ENCODE measurements at places on chromosomes 12 and 14.
A peak's percentile ranks its signal among the peaks of the same experiment; 100 is the strongest.

- no peak for DNase-seq
Observed at GRCh38 chr12:125184213-125184967, 119.2 kb downstream of the AACS start.

GRCh38 chr14:100375266-100375962 lies 52.3 kb downstream of the SLC25A47 start:
- peak; percentile 91 for DNase-seq

DNA sequence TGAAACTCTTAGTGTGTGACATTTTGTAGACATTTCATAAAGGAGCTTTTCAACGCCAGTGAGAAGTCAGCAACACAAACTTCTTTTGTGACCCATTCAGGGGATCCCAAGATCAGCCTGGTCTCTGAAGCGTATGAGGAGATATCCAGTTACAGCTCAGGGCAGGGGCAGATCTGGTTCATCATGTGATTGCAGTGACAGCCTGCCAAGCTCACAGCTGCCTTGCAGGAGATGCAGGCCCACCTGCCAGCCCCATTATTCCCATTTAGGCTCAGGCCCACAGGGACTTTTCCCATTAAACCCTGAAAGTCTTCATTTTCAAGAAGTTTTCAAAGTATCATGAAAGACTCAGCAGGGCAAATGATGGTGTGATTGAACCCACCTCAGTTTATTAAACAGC lies 38.3 kb downstream of the SRGAP1 start:
- no peak for DNase-seq

DNA sequence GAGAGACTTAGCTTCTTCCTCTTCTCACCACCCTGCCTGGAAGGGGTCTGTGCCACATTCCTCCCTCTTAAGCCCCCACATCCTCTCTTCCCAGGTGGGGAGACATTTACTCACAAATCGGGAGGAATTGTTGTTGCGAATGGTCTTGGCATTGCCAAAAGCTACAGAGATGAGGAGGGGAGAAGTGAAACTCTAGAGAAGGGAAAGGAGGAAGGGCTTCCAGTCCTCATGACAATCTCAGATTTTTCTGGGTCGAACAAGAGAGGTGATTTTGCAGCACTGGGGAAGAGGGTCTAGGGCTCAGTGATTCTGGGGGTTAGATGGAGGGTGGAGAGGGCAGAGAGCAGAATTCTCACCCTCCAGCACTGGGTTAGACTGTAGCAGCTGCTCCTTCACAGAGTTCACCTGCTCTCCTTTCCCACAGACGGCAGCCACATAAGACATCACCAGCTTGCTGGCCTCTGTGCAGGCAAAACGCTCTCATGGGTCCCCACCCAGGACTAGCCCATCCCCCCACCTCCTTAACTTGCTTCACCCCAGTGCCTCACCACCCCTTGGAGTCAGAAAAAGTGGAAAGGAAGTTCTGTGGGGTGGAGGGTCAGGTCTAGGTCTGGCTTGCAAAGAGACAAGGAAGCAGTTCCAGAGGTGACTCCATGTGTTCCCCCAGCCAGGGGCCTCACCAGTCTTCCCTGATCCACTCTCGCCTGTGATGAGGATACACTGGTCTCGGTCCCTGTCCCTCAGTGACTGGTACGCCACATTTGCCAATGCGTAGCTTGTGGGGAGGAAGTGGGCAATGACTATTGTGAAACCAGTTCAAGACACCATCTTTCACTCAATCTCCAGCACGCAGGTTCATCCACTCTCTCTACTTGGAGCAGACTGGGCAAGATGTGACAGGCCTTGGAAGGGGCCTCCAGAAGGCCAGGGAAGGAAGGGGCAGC lies 2.7 kb downstream of the MYO1A start:
- DNase-seq = peak; percentile 75

- no peak for DNase-seq
Observed at GRCh38 chr14:98181241-98181640, 1090.8 kb downstream of the BCL11B start.

Measured in stimulated activated CD8-positive, alpha-beta memory T cell treated with anti-CD3 and anti-CD28 coated beads, Interleukin-4, amount 100 ng/mL, for 48 hours (primary cell).